Tibial nerve (tissue), 4 donors: ENCODE measurements at places on chromosomes 2 and 18. TPM values are rescaled to one million over a fixed set of nuclear protein-coding genes. Genes with fewer than 3 reads are reported as not detected.

ATP6V1B1 gene
- 2.5 TPM for total RNA-seq

DLGAP1 gene
- total RNA-seq = 1.7 TPM

CCDC178 gene
- total RNA-seq = 0.78 TPM

ANAPC1 gene
- total RNA-seq = 31.0 TPM

OR6B2 gene
- 3.3 TPM for total RNA-seq

CNDP1 gene
- 0.22 TPM for total RNA-seq

RESP18 gene
- not detected for total RNA-seq

GRCh38 chr2:25966531-25967270, 15.6 kb downstream of the KIF3C start:
- DNase-seq = no peak

GRCh38 chr2:219648176-219648575, 20.7 kb downstream of the SLC4A3 start:
- no peak for DNase-seq

DNA sequence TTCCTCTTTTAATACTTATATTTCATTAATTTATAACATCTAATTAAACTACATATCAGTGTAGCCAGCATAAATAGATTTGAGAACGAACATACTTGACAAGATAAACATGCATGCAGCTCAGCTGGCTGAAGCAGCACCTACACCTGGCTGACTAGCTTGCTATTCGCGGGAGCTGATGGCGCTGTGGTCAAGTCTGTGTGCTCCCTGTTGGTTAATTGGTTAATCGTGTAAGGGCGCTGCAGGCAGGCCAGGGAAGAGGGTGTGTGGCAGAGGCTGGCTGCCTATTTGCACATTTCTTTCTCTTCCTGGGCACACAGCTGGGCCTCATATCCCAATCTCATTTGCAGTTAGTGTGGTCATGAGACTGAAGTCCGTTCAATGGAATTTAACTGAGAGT, 14.5 kb upstream of the VWA3B start:
- no peak for DNase-seq

DNA sequence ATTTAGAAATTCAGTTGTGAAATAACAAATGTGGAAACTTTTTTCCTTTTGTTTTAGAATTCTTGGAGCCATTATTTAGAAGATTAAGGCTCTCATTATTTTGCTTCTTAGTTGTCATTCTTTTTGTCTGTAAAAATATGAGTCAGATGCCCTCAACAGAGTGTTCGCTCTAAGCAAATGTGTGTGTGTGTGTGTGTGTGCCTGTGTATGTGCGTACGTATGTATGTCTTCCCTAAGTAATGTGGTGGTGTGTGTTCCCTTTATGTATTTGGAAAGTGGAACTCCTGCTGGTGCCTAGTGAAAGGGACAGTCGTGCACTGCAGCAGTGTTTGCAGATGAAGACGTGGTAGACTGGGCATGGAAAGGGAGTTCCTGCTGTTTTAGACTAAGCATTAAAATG, 27.5 kb downstream of the ZNF407 start:
- DNase-seq = no peak

DNA sequence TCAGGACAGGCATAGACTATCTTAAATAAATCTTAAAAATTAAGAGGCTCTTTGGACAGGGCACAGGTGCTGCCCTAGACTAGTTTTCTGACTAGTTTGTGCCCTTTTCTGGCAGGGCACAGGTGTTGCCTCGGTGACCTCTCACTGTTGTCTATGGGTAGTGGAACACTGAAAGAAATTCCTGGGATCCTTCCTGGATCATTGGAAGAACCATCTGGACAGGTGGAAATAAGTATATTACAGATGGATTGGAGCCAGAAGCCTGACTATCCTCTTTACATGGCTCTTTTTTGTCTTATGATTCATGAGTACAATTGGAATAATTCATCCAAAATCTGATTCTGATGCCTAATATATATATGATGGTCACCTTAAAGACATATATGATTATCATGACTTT, 286.6 kb downstream of the RIT2 start:
- DNase-seq = no peak

DNA sequence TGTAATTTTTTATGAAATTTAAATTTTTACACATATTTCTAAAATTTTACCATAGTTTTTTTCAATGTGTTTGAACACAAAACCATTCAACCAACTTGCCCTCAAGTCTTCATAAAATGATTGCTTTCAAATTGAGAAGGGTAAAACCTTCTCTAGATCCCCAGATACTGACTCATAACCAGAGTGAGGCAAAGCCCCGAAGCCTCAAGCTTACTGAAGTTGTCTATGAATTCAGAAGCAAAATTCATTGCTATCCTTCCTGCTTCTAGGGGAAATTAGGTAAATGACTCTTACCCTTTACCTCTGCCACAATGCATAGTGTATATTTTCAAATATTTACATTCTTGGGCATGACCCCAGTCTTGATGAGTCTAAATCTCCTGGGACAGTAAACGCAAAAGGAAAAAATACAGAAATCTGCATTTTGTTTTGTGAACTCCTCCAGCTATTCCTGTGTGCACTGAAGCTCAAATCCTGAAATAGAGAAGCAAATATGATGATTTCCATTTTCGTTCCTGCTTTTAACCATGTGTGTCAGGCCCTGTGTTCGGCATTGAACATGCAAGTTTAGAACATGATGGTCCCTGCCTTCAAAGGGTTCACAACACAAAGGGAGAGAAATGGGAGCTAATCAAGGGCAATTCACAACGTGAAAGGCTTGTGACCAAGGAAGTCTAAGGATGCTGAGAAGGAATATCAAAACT, 246.3 kb downstream of the SUCLG1 start:
- no peak for DNase-seq

- DNase-seq = no peak
These were observed 178.0 kb downstream of the MCFD2 start for GRCh38 chr2:46737577-46737976.

DNA sequence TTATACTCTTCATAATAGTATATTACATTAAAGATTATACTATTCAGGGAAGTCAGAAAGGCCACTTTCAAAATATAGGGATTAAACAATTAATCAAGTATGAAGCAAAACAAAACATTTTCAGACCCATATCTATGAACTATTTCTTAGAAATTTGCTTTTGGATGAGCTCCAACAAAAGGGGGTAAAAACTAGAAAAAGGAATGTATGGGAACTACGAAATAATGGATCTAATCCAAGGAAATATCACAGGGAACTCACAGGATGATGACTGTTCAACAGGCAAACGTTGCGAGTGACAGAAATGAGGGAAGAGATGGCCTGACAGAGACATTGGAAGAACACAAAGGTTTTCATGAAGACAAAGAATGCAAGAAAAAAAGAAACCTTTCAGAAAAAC, 27.9 kb downstream of the G6PC2 start:
- no peak for DNase-seq

- DNase-seq = no peak
These were observed 511.4 kb downstream of the KCNJ3 start for GRCh38 chr2:155209696-155210450.

DNA sequence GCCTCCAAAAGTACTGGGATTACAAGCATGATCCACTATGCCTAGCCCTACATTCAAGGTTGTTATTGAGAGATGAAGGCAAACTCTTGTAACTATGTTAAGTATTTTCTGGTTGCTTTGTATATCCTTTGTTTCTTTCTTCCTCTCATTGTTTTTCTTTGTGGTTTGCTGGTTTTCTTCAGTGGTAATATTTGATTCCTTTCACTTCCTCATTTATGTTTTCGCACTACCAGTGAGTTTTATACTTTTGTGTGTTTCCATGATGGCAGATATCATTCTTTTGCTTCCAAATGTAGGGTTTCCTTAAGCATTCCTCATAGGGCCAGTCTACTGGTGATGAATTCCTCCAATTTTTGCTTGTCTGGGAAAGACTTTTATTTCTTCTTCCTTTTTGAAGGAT, 90.2 kb downstream of the NCK2 start:
- no peak for DNase-seq

GRCh38 chr18:32380559-32380958, 90.1 kb downstream of the GAREM1 start:
- no peak for DNase-seq

DNA sequence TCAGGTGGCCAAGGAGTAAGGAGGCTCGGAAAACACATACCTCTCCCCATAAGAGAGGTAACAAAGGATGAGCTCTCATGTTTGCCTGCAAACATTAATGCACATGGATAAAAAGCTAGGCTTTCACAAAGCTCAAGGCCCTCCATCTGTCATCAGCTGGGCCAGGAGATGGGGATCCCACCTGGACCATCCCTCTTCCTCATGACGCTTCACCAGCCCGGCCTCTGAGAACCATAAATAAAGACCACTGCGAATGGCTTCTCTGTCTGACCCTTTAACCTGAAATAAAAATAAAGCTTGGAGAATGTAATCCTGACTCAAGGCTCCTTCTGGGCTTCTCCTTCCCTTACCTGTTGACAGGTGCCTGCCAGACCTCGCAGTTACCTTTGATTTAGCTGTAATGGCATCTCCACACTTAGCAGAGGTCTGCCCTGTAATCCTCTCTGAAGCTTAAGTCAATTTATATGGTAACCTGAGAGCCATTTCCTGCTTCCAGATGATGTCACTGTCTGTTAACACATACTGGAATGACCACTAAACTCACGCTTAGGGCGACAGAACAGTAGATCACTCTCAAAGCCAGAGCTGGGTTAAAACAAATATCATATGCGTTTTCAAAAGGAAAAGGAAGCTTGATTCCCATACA, 29.3 kb upstream of the FOXI3 start:
- DNase-seq = no peak

GRCh38 chr2:149314687-149315086, 15.7 kb upstream of the LYPD6 start:
- no peak for DNase-seq

DNA sequence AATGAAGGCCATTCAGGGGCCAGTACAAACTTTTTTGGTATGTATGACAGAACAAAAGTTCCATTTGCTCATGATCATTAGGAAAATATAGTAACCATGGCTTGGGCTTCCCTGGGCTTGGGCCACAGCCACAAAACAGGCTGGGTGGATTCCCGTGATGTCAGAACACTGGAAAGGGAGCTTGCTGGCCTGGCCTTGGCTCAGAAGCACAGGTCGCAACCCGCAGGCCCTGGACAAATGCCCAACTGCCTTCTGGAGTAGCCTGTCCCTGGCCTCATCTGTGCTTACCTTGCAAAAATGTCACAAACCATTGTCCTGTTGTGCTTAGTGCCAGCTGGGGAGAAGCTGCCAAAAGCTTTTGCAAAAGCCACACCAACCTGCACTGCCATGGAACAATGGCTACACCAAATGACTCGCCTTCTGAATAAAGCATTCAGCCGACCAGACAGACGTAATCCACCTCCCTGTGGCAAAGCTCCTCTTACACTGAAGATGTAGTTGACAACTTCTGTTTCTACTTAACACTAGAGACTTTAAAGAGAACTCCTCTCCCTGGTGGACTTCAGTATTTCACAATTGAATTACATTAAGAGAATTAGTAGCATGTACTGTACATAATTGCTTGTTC, 125.5 kb downstream of the ANKRD44 start:
- peak; percentile 23 for DNase-seq

- no peak for DNase-seq
These were observed 599.9 kb downstream of the TMEM182 start for GRCh38 chr2:103361712-103362111.

- DNase-seq = no peak
These were observed 118.0 kb downstream of the RHBDD1 start for GRCh38 chr2:226953826-226954225.

DNA sequence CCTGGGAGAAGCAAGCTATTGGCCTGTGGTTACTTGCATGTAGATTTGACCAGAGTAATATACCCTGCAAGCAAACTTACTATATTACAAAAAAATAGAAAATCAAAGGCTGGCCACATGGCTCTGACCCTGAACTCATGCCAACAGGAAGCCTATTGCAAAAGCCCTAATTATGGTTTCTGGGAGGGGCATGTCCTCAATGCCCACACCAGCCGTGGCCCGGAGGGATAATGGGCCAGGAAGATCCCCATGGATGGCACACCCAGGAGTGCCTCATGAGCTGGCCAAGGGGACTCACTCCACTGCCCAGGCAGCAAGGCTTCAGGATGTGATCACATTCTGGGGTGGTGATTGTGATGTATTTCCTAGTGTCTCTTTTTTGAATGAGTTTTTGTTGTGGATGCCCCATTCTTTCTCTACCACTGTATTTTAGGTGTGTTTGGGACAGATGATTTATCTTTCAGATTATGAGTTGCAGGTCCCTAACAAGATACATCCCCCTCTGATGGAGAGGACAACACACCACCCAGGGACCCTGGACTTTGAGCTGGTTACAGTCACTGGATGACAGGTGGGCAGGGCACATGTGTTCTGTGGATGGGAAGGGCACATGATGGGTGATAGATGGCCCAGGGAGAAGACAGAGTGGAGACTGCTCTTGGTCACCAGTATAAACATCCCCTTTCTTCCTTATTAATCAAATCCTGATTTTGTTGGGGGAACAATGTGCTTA, 18.7 kb upstream of the TFCP2L1 start:
- no peak for DNase-seq
